ENCODE measurements at places on chromosomes 12 and 14.

DNA sequence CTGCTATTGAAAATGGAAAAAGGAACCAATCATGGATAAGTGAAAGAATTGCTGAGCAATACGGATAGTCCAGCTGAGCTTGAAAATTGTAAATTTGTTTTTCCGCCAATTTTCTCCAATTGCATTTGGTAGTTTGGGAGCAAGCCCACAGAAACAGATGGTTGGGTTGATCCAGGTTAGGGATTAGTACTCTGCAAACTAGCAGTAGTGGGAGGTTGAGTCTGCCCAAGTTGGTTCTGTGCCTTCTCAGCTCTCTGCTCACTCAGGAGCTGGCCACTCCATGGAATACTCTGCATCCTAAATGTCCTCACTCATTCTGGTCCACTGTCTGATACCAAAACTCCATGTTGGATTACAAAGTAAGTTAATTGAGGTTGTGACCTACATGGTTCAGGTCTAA is 361.1 kb upstream of the ATP2B1 start:
- no peak for DNase-seq

GRCh38 chr14:103552846-103553210 is 9.6 kb downstream of the BAG5 start:
- no peak for DNase-seq

DNA sequence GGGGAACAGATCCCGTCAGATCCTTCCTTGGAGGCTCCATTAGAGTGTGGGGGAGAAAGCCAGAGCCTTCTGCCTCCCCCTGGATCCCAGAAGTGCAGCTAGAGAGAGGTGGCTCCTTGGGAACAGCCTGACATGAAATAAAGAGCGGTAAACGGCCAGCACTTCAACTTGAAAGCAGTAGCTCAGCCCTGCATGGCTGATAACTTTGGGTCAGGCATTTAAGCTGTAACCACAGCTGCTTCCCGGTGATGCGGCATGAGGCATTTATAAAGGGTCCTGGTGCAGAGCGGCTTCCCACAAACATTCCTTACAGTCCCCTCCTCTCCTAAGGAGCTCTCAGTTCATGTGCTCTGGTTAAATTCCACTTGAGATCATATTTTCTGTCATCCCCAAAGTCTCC is 960.3 kb downstream of the VRK1 start:
- DNase-seq = no peak

- DNase-seq = no peak
These were observed 932.6 kb upstream of the TMEM132C start for GRCh38 chr12:127334365-127334764.

- DNase-seq = no peak
These were observed 27.7 kb downstream of the WNK1 start for GRCh38 chr12:779745-780734.

Measured in stimulated activated naive CD4-positive, alpha-beta T cell treated with Interleukin-2 at 50 U/mL for 16 hours (primary cell).